Uterus (tissue), 4 donors: ENCODE measurements at places on chromosomes 6 and 20. TPM values are rescaled to one million over a fixed set of nuclear protein-coding genes. Genes with fewer than 3 reads are reported as not detected.
A peak's percentile ranks its signal among the peaks of the same experiment; 100 is the strongest.

DNA sequence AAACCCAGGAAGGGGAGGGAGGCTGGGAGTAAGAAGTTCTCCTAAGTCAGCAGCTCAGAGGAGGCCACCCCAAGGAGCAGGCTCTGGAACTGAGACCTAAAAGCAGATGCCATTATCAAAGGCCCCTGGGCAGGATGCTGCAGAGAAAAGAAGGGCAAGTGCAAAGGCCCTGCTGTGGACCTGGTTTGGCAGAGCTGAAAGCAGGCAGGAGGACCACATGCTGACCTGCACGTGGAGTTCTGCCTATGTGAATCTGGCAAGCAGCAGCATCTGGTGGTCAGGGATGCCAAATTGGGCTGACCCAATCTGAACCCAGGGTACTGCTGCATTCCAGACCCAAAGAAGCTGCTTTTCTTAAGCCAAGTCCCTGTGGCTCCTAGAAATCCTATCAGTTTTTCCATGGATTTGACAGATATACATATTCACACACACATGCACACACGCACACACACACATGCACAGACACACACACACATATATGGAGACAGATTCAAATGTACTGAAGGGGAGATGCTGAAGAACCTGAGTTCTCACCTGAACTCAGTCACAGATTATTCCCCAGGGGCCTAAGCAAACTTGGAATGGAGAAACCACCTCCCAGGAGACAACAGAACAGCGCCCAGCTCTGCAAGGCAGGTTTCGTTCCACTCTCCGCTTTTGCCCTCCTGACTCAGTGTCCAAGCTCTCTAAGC, 119.9 kb downstream of the FOXA2 start:
- DNase-seq: no peak

DNA sequence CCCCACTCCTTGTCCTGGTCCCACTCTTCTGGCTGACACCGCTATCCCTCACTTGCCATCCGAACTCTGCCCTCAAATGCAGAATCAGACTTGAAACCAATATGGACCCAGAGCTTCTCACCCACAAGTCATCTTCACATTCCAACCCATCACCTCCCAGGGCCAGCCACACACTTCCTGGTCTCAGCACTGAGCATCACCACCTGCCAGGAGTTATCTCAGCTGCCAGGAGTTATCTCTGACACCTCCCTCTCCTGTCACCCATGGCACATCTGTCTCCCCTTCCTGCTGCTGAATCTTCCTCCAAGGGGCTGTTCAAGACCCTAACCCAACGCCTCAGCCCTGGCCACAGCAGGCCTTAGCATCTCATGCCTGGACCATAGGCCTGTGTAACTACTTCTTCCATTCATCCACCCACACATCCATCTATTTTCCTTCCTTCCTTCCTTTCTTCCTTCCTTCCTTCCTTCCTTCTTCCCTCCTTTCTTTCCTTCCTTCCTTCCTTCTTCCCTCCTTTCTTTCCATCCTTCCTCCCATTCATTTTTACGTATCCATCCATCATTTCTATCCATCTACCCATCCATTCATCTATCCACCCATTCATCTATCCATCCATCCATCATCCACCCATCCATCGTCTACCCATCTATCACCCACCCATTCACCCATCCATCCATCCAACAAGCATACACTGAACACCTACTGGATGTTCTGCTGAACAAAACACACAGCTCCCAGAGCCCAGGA, 74.6 kb upstream of the NNAT start:
- DNase-seq: no peak

GRCh38 chr6:2793534-2794151, 28.4 kb downstream of the WRNIP1 start:
- DNase-seq: no peak

- no peak for DNase-seq
These were observed 34.9 kb downstream of the CD40 start for GRCh38 chr20:46152824-46153586.

The PRPH2 gene
- 5.8 TPM for total RNA-seq

The LAMP5 gene
- total RNA-seq: not detected

GRCh38 chr20:53763707-53764414, 170.2 kb upstream of the ZNF217 start:
- no peak for DNase-seq

The NR2E1 gene
- total RNA-seq: not detected

GRCh38 chr6:25237579-25237978, 41.6 kb upstream of the CARMIL1 start:
- DNase-seq: no peak

DNA sequence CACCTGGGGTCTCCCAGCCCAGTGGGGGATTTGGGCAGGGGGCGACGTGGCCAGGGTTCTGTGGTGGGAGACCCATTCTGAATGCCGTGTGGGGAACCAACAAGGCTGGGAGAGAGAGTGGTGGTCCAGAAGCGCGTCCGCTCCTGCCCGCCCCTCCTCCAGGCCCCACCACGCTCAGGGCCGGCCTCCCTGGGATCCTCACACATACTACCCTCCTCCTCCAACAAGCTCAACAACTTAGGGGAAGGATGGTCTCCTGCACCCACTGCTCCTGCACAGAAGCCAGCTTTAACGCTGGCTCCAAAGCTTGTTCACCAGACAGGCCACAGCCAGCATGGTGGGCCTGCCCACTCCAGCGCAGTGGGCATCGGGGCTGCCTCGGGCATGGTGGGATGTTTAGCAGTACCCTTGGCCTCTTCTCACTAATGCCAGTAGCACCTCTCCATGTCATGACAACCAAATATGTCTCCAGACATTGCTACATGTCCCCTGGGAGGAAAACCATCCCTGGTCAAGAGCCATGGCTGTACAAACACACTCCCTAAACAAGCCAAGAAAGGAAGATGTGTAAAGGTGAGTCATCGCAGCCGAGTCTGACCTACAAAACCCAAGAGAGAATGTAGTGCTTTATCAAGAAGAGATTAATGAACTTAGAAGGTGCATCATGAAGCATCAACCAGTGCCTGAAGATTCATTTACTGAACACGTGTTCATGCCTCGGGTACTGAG, 75.7 kb downstream of the BMP7 start:
- DNase-seq: no peak

DNA sequence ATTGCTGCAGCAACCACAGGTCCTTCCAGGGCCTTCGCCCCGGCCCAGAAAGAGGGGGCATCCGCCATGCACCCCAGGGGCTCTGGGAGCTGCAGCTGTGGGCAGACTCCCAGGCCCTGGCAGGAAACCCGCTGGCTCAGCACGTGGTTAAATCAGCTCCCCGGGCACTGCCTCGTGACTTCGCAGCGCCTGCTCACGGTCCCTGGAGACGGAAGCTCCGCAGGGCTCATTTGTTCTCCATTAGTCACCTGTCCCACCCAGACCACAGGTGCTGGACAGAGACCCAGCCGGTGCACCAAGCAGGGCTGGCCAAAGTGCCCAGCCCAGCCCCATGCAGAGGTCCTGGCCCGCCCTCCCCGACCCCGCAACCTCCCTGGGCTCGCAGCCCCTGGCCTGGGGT, 14.7 kb downstream of the KCNQ2 start:
- DNase-seq: no peak

- DNase-seq: no peak
These were observed 13.7 kb upstream of the COL19A1 start for GRCh38 chr6:69852706-69853105.

DNA sequence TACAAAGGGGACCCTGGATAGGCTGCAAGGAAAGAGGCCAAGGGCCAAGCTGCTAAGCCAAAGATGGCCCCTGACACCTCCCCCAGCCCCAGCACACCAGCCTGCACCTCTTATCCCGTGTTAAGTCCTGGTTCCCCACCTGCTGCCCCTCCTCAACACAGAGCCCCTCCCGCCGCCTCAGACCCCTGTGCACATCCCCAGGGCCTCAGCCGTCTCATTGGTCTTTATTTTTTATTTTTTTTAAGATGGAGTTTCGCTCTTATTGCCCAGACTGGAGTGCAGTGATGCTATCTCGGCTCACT, 37.1 kb upstream of the MDFI start:
- DNase-seq: peak; percentile 9

- DNase-seq: no peak
These were observed 21.2 kb upstream of the VSTM2L start for GRCh38 chr20:37881601-37882343.

The SLC17A2 gene
- not detected for total RNA-seq
